ENCODE measurements at places on chromosomes 12 and 14.

- DNase-seq = peak; percentile 61
These were observed 50.3 kb downstream of the MAP1LC3B2 start for GRCh38 chr12:116609319-116610114.

DNA sequence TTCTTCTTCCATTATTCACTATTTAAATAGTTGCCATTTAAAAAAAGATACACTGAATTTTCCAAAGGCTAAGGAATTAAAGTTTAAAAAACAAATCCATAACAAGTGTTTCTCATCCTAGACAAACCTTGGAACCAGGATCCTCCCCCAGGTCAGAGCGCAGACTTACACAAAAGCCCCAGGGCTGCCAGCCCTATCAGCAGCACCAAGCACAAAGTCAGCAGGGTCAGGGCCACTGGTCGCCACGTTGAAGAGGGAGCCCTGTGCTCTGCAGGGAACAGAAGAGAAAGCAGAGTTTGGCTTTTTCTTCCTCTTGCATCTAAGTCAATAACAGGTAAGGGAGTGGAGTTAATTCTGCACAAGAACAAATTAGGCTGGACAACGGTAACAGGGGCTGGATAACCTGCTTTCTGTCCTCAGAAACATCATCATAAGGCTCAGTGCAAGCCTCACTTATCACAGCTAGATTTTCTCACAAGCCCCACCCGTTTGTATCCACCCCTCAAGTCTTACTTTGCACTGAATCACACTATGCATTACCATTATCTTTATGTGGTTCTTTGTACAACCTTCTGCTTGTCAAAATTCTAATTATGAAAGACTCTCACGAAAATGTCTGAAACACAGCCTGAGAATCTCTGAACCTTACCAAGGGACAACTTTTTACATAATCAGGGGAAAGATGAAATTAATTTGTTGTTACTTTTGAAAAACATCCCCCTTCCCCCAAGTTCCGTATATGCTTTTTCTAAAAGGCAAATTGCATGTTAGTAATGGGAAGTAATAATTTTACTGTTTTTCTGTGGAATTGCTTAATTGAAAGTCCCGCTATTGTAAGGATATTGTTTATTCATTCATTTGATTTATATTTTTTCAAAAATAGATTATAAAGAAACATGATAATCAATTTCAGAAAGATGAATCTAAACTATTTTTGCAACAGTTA lies 9.6 kb downstream of the CLEC1A start:
- no peak for DNase-seq

GRCh38 chr12:31928246-31929026 lies 30.8 kb upstream of the RESF1 start:
- DNase-seq = peak; percentile 49

DNA sequence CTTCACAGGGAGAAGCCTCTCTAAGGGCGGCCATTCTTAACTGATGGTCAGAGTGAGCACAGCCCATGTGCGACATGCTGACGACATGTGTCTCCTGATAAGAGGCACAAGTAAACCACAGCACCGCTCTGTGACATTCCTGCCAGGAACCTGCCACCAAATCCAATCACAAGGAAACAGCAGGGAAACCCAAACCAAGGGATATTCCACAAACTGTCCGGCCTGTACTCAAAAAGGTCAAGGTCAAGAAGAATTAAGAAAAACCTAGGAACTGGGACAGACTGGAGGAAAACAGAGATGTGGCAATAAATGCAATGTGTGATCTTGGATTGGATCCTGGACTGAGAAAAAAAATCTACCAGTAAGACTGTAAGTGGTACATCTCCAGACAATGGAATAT lies 91.9 kb downstream of the SYNE3 start:
- no peak for DNase-seq

GRCh38 chr12:68206446-68206845 lies 19.2 kb downstream of the IL26 start:
- no peak for DNase-seq

GRCh38 chr12:55739025-55739378 lies 3.9 kb upstream of the GDF11 start:
- no peak for DNase-seq

DNA sequence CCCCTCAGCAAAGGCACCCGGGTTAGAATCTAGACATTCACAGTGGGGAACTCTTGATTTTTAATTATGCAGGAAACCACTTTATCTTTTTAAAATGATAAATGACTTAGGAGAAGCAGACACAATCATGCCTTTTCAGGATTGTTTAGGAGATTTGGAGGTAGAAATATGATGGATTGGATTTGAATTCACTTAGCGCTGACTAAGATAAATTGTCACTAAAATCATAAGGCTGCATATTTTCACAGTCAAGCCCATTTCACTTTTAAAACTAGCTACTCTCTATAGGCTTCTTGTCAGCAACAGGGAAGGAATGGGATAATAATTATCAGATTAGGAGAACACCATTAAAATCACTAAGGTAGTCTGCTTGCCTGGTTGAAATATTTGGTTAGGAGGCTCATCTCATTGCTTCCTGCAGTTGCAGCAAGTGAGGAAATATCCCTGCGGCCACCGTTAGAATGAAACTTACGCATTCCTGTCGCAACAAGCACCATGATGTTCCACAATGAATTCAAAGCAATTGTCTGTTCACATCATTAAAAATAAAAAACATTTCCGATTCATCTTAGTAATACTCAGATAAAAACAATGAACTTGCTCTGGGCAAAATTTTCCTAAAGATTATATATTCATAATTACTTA lies 31.9 kb downstream of the DACT1 start:
- DNase-seq = no peak

DNA sequence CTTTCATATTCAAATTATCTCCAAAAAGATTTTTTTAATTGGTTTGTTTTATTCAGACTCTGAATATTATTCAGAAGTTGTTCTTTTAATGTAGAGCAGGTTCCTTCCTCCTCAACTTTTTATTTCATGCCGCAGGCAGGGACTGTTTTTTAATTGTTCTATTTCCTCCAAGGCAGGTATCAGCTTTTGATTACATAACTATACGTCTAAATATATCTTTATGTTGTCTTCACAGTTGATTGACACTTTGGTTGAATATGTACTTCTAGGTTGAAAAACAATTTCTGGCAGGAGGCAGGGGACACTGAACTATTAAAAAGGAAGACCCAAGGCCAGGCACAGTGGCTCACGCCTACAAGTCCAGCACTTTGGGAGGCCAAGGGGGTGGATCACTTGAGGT lies 82.5 kb downstream of the HECTD4 start:
- no peak for DNase-seq
